Esophagus squamous epithelium (tissue), 5 donors: ENCODE measurements at places on chromosomes 1 and 21.

DNA sequence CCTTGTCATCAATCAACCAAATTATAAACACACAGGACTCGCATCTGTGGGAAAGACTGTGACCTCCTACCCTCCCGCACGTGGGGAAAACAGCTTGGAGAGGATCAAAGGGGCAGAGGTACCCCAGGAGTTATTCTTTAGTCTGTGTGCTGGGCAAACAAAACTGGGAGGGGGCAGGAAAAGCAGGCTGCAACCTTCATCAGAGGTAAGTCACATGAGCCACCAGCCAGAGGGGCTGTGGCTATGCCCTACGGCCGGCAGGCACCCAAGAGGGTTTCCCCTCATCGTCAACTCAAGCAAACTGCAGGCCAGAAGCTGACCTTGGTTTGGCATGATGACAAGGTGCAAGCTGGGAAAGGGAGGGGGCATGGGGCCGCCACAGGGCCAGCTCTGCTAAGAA lies 12.5 kb downstream of the SMIM12 start:
- DNase-seq, result no peak

- no peak for DNase-seq
These were observed 25.4 kb upstream of the RGS16 start for GRCh38 chr1:182629499-182630096.

DNA sequence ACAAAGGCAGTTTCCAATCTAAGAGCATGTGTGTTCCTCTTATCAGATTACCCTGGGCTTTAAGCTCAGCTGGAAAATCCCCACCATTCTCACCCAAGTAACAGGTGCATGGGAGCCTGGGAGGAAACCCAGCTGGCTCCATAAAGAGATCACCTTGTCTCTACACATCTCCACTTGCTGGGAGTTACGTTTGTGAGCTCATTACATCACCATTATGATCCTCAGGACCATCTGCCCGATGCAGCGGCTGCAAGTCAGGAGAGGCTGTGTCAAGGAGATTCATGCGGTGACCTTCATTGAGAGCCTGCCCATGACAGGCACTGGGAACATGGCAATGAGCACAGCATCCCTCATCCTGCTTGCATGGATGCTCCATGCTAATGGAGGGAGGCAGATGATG lies 618.0 kb downstream of the NPHP4 start:
- no peak for DNase-seq

GRCh38 chr1:160534823-160535605 lies 12.0 kb upstream of the SLAMF6 start:
- no peak for DNase-seq

DNA sequence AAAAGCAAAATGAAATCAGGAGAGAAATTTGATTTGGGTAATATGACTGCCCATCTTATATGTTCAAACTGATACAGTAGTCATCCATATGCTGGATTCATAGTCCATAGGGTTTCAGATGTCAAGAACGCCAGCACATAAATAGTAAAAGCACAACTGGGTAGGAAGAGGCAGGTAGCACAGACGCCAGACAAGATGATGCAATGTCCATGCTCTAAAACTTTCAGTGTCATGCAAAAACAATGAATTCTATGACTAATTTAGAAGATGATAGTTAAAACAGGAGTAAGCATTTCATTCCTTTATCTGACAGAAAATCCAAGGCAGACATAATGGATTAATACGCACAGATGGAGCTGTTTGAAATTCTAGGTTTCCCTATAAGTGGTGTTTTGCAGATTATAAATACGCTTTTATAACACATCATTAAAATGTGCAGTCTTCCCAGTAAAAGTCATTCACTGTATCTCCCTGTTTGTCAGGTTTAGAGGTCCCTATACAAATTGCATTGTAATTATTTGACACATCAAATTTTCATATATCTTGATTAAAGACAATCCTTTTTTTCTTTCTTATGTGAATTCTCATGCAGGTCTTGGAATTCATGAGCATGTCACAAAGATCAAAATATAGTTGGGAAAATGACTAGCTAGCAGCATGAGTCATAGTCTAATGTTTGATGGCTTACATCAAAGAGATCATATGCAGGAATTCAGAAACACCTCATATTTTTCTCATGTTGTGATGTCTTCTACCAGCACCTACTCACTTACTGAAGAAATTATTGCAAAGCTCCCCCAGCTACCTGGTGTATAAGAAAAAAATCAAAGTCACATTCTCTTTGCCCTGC lies 139.9 kb downstream of the DSCAM start:
- DNase-seq, result no peak

GRCh38 chr1:44973645-44974044 lies 12.8 kb downstream of the EIF2B3 start:
- no peak for DNase-seq

DNA sequence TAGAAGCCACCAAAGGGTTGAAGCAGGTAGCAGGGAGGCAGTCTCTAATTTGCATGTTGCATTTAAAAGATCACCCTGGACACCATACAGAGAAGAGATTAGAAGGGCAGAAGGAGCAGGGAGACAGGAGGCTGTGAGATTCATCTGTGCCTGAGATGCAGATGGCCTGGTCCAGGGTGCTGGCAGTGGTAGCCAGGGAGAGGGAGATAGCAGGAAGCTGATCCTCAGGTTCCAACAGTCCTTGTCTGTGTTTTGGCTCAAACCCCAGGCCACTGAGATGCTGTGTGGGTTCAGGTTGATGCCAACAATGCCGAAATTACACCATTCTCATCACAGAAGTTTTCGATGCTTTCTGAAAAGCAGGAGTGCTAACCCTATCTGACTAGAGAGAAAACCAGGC lies 113.7 kb downstream of the KAZN start:
- no peak for DNase-seq
